ENCODE measurements at places on chromosomes 7 and 10.
A peak's percentile ranks its signal among the peaks of the same experiment; 100 is the strongest.

GRCh38 chr7:127290801-127291361, 38.1 kb upstream of the GRM8 start:
- DNase-seq = no peak

GRCh38 chr7:138186951-138187351, 110.7 kb downstream of the AKR1D1 start:
- no peak for DNase-seq

- DNase-seq = no peak
Observed at GRCh38 chr7:138753150-138753518, 44.7 kb upstream of the TMEM213 start.

DNA sequence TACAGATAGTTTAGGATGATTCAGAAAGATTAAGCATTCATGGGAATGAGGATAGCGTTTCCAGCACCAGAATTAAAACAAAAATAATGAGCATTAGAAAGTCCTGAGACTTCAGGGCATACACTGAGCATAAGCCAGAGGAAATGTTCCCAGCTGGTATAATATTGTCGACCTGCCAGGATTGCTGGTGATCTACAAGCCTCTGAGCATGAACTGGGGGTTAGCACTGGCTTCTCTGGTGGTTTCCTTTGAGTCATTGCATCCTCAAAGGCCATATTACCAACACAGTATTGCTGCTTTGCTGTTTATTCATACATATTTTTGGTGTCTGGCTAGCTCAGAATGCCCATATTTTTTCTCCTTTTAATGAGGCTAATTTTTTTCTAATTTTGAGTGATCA, 10.7 kb upstream of the ATRNL1 start:
- DNase-seq = peak; percentile 24

DNA sequence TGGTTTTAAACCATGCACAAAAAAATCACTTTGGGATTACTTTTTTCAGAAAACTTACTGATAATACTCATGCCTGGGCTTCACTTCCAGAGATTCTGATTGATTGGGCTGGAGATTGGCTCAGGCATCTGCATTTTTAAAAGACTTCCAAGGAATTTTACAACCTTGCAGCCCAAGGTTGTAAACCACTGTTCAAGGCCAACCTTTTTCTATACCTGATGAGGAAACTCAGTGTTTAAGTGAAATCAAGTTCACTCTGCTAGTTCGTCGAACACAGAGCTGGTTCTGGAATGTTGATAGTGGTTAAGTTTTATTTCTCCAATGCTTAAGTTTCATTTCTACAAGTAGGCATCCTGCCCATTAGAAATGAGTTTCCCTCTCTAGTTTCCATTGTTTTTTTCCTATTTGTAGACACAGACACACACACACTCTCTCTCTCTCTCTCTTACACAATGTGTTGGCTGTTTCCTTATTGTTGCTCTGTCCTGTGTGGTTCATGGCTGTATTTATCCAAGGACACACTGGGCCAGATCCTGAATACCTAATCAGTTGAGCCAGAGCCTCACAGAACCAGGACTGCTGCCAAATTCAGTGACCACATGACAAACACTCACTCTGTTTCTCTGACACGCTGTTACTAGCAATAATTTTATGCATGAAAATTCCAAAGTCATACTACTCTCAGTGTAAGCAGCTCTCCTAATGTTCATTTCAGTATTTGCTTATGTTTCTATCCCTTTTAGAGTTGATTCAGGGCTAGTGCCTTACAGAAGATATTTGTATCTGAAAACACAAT, 3.7 kb upstream of the IFIT1B start:
- peak; percentile 85 for DNase-seq

DNA sequence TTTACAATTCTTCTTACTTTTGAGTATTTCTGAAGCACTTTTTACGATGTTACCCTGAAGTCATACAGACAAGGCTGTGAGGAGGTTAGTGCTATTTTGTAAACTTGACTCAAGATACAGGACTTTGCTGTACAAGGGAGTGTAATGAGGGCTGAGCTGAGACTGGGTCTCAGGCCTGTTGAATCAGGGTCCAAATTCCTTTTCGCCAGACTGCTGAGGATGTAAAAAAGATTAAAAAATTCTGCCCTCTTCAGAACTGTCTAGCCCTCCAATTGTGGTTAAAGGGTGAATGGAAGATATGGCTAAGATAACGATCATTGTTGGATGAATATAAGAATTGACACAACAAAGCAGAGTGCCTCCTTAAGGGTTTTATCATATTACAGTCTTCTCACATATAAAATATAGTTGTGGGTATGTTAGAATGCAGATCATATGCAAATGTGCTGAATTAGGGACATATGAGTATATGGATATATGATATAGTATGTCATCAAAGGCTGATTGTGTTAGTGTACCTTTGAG, 165.4 kb downstream of the SUGCT start:
- DNase-seq = no peak

DNA sequence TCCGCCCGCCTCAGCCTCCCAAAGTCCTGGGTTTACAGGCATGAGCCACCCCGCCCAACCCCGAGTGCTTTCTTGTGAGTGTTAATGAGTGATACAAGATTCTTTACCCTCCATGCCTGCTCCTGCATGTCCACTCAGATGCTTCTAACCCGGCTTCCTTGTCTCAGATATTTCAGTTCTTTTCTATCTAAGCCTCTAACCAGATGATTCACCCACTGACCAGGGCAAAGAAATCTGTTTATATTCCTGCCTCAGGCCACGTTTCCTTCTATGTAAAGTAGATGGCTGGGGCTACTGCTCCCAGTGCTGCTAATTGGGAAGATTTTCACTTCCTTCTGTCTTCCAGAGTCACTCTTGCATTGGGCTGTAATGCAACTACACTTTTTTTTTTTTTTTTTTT, 395.1 kb upstream of the ANKRD30A start:
- no peak for DNase-seq

- no peak for DNase-seq
Observed at GRCh38 chr10:17965649-17966235, 14.0 kb downstream of the SLC39A12 start.

GRCh38 chr10:19483421-19483820, 332.8 kb upstream of the PLXDC2 start:
- no peak for DNase-seq

- no peak for DNase-seq
Observed at GRCh38 chr7:71753236-71753635, 621.3 kb downstream of the GALNT17 start.

GRCh38 chr7:147700702-147701101, 889.9 kb upstream of the C7orf33 start:
- DNase-seq = no peak

- DNase-seq = no peak
Observed at GRCh38 chr10:83765731-83766130, 373.6 kb upstream of the GHITM start.

Data from fibroblast of the conjunctiva (primary cell).